ENCODE measurements at places on chromosomes 13 and 19.
A peak's percentile ranks its signal among the peaks of the same experiment; 100 is the strongest.

DNA sequence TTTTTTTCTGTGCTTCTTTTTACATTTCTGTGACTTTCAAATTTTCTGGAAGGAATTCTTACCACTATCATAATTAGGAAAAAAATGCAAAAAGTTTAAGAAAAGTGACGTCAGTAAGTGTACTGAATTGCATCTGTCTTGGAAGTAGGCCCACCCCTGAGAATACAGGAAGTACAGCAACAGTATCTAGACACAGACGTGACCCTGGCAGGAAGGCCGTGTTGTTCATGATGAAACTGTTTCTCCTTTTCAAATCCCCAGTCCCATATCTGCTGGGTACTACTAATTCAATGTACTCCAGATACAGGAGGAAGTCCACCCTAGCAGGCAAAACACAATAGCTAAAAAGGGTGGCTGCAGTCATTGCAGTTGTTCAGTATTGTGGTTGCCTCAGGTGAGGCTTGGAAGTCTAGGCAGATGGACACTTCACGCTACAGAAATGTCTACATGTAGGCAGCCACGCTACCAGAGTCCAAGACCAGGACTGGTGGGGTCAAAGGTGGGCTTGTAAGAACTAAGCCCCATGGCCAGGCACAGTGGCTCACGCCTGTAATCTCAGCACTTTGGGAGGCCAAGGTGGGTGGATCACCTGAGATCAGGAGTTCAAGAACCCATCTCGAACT lies 49.6 kb upstream of the MED4 start:
- DNase-seq: no peak

DNA sequence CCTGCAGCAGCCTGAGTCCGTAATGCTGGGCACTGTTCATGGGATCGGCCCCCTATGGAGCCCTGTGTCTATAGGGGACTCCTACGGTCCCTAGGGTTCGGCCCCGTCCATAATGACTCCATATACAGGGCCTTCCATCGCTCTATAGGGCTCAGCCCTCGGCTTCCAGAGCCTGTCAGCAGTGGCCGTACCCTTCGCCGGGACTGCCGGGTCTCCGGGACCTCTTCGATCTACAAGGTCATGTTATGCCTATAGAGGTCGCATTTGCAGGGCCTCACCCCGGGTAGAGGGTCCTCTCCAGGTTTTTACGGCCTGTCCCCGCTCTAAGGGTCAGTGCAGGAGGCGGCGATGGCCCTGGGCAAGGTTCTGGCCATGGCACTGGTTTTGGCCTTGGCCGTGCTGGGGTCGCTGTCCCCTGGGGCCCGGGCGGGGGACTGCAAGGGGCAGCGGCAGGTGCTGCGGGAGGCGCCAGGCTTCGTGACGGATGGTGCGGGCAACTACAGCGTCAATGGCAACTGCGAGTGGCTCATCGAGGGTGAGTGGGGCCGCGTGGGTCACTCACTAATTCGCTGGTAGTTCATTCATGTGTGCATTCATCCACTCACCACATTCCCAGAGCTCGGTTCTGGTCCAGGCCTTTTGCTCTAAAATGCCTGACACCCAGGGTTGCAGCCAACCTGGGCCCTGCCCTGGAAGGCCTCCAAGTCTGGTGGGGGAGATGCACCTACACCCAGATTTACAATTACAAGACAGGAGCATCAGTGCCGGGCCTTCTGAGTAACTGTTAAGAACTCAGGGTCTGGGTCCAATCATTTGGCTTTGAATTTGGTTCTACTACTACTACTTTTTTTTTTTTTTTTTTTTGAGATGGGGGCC lies 699 bp downstream of the MEGF8 start:
- DNase-seq: no peak

DNA sequence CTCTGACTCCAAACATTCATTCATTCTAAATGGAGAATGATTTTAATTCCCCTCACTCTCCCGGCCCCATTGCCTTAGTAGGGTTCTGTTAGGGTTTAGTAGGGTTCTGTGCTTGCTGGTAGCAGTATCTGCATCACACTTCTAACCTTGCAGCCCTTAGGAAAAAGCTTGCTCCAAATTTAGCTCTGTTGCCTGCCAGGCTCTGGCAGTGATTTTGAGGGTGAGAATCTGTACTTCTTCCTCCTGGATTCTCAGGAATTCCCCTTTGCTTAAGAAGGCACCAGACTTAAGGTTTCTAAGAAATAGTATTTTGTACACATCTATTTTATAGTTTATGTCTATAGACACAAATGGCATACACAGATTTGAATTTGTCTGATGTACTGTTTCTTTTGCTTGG lies 14.7 kb downstream of the B3GLCT start:
- no peak for DNase-seq

GRCh38 chr13:68897331-68897928 lies 1210.2 kb upstream of the ATXN8OS start:
- DNase-seq: no peak

DNA sequence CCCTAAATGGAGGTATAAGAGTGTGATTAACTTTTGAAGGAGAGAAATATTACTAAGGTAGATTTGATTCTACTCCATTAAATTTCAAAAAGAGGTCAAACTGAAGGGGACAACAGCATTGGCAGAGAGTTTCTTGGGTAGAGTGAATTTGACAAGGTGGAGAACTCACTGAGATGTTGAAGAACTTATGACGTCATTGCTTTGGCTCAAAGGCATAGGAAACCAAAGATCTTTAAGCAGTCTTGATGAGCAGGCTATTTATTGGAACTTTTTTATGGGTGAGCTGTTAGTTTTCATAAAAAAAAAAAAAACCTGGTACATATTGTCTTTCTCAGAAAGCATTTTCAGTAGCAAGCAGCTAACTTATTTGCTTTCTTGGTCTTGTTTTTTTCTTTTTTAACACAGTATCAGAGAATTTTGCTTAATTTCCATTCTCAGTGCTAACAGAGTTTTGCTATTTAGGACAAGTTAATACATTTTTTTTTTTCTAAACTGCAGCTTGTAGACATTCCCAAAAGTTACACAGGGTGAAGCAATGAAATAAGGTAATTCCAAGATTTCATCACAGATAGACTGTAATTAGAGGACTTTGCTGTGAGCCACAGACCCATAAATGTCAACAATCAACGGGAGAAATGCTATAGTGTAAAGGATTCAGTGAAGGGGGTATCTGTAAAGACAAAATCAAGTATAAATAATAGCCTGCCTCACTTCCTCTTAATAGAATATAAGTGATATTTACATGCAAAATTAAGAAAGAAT lies 412.2 kb upstream of the KLHL1 start:
- DNase-seq: no peak

GRCh38 chr13:43363156-43363953 lies 340.0 kb downstream of the DNAJC15 start:
- DNase-seq: no peak

DNA sequence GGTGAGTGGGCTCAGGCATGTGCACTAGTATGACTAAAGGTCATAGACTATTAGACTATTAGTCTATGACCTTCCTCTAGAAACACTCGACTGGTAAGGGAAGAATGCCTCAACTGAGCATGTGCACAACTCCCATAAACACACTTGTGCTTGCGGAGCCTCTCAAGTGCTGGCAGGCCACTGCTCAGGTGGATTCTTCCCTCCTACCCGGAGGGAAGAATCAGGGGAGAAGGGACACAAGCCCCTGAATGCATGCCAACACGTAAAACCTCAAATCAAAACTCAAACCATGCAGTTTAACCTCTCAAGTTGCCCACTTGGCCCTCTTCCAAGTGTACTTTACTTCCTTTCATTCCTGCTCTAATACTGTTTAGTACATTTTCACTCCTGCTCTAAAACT lies 287.6 kb upstream of the SGCG start:
- no peak for DNase-seq

- DNase-seq: peak; percentile 24
Observed at GRCh38 chr19:1746401-1747284, 6.7 kb upstream of the ONECUT3 start.

DNA sequence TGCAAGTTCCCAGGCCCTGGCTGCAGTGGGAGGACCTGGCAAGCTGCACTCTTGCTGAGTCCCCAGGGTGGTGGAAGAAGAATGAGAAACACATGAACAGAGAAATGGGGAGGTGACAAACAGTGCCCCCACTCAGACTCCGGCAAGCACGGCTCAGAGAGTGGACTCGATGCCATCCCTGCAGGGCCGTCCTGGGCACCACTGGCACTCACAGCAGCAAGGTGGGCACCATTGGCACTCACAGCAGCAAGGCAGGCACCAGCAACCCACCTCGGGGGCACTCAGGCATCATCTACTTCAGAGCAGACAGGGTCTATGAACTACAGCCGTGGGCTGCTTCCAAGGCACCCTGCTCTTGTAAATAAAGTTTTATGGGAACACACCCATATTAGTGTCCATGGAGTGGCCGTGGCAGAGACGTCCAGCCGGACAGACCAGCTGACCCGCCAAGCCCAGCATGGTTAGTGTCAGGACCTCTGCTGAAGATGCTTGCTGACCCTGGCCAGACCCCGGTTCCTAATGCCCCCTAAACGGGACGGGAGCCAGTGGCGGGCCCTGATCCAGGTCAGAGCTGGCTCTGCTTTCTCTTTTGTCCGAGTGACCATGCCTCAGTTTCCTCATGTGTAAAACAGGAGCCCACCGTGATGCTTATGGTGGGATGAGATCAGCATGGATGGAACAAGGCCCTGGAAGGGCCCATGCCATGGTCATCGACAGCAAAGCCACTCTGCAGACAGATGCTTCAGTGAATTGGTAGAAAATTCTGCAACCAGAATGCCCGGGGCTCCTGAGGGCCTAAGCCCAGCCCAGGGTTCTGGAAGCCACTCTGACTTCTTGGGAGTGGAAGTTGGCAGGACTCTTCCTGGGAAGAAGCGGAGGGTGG lies 2.1 kb upstream of the F10 start:
- DNase-seq: no peak

GRCh38 chr19:8325454-8325853 lies 4.2 kb downstream of the RPS28 start:
- DNase-seq: no peak

- no peak for DNase-seq
Observed at GRCh38 chr19:41001243-41001971, 10.3 kb downstream of the CYP2B6 start.

DNA sequence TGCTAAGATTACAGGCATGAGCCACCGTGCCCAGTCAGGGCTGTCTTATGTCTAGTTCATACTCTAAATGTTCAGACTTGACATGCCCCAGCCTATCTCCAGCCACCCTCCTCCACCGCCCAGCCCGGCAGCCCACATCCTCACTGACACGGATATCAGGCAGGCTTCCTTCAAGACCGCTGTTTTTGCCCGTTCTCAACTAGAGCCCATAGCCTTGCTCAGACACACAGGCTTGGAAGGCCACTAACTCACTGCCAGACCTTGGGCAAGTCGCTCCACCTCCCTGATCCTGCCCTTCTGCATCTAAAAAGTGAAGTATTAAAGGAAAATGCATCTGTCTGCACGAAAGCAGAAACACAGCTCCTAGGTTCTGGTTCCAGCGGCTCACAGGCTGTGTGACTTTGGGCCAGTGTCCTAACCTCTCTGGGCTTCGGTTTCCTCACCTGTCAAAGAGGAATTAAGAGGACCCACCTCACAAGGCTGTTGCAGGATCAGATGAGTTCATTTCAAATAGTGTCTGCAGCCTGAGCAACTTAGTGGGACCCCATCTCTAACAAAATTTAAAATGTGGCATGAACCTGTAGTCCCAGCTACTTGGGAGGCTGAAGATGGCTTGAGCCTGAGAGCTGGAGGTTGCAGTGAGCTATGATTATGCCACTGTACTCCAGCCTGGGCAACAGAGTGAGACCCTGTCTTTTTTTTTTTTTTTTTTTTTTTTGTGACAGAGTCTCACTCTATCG lies 14.5 kb upstream of the CERS4 start:
- DNase-seq: no peak

DNA sequence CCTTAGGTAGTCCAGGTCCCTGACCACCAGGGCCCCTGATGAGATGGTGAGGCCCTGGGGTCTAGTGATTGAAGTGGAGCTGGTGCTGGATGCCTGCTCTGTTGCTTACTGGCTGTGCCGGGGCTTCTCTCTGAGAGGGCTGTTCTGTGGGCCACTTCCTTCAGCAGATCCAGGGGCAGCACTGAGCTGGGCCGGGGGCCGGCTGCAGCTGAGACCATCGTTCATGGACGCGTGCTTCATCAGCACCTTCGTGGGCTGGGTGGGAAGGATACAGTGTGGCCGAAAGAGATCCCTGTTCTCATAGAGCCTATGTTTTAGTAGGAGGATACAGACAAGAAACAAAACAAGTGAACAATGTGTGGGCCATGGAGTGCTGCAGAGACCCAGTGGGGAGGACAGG lies 33.2 kb upstream of the TEX29 start:
- DNase-seq: no peak
